ENCODE measurements at places on chromosomes 11 and 22.
A peak's percentile ranks its signal among the peaks of the same experiment; 100 is the strongest.

GRCh38 chr11:87215236-87215635 lies 177.5 kb downstream of the TMEM135 start:
- no peak for DNase-seq

DNA sequence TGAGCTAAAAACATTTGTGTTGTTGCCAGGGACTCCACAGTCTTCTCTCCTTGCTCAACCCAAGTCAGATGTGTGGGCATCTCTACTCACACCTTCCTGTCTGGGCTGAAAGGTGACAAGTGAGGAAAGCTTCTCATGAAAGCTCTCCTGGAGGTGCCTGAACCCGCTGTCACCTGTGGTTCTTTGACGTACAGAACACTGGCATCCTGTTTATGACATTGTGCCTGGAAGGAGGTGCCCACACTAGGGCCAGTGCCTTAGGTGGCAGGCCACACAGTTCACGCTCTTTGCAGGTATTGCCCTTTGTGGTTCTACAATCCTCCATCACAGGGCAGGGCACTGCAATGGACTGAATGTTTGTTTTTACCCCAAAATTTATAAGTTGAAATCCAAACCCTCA lies 108.5 kb downstream of the CD44 start:
- DNase-seq = no peak

DNA sequence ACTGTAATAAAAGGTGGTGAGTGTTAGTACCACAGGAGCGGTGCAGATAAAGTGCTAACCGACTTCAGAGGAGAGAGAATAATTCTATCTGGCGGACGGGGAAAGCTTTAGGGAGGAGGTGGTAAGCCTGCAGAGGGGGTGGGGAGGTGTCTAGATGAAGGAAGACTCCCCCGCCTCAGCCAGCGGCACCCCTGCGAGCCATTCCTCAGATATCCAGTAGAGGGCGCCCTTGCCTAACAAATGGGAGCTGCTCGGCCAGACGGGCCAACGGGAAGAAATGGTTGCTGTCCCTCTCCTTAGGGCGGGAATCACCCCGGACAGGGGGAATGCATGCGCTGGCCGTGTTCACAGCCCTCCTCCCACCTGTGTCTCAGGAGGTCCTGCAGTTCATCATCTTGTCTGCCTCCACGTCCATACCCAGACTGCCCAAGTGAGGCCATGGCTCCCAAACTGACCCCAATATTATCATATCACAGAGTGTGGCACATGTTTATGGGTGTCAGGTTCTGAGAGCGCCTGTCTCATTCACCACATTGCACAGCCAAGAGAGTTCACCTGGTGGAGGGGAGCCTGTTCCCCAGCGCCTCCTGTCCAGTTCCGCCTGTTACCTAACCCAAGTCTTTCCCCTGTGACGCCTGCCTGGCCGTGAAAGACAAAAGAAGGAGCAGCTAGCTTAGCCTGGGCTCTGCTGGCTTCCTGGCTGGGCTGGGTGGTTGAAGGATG lies 85.5 kb downstream of the ST3GAL4 start:
- DNase-seq = peak; percentile 73

DNA sequence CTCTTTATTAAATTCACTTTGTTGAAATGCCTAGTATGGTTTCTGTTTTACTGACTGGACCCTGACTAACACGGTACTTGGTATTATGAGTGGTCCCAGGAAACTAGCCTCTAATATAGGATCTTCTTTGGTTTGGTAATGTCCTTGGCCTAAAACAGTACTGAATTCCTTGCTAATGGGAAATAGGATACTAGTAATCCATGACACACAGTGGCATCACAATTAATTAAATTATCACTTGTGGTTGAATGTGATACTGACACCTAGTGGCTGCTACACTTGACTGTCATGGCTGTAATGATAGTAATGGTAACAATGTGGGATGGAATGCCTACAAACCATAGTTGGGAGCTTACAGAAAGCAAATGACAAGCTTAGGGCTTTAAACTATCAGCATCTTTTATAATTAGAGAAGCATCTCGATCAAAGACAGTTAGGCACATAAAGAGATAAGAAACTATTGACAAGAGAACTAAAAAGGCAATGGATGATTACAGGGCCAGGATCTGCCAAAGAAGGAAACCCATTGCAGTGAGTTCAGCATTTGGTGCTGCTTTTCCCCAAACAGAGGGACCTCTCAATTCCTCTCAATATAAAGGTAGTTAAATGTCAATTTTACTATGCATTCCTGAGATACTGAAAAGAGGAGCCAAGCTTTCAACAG lies 8.6 kb downstream of the DNHD1 start:
- peak; percentile 70 for DNase-seq

- no peak for DNase-seq
Measured at GRCh38 chr22:32652645-32653270, 148.7 kb upstream of the TIMP3 start.

GRCh38 chr11:45391168-45391850 lies 105.2 kb upstream of the SYT13 start:
- DNase-seq = peak; percentile 28

DNA sequence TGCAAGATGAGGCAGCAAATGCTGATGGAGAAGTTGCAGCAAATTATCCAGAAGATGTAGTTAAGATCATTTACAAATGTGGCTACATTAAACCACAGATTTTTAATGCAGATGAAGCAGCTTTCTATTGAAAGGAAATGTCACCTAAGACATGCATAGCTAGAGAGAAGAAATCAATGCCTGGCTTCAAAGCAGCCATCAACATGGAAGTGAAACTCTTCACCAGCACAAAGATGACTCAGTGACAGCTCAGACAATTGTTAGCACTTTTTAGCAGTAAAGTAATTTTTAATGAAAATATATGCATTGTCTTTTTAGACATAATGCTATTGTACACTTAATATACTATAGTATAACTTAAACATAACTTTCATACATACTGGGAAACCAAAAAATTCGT lies 71.4 kb downstream of the FANCF start:
- DNase-seq = no peak

DNA sequence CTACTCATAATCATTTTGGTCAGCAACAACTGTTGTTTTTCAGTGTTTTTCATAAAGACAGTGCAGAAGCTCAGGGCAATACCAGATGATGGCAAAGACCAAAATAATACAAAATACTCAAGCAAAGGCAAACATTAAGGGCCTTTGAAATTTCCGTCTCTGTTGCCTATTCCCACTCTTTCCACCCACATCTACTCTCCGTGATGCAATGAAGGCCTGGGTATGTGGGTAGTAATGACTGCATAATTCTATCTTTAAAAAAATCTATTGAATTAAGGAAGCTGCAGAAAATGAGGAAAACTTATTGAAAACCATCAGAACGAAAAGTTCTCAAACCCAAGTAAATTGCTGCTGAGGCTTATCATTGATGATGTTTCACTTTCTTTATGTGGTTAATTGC lies 203.3 kb downstream of the MAML2 start:
- DNase-seq = no peak

DNA sequence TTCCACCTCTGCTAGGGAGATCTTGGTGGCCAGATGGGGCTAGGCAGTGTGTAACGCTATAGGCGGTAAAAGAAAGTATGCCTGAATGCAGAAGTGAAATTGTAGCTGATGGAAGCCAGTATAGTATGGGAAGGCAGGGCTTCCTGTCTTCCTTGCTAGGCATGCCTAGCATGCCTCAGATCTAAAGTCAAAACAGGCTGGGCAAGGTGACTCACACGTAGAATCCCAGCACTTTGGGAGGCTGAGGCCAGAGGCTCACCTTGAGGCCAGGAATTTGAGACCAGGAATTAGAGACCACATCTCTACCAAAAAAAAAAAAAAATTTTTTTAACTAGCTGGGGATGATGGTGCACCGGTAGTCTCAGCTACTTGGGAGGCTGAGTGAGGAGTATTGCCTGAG lies 281.7 kb upstream of the MTNR1B start:
- DNase-seq = no peak

DNA sequence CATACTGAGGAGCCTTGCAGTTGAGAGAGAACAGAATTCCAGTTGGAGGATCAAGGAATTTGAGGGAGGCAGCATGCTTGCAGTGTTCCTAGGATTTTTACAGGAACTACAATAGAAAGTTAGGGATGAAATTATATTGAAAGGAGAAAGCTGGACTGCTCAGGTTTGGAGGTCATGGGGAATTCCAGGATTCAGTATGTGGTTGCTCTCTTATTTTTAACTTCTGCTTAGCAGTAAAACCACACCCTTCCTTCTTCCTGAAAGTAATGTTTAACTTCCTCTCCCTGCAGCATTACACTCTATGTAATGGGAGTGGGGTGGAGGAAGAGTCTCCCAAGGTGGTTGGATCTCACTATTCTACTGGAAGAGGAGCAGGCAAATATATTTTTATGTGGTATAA lies 31.3 kb downstream of the CTNND1 start:
- DNase-seq = no peak

DNA sequence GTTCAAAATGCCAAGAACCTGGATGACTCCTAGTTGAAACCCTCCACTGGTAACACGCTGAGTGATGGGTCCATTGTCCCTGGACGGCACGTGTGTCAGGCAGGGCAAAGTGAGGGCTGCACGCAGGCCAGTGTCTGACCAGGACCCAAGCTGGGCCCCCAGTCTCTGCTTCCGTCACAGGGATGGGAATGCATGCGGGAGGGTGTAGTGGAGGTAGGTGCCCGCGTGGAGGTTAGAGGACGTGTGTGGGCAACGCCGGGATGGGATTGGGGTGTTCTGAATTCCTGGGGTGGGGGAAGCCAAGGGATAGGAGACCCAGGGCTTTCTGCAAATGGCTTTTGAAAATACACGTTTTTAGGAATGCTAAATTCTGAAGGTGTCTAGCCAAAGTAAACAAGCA lies 943.3 kb downstream of the BRD1 start:
- DNase-seq = no peak
